ENCODE measurements at places on chromosomes 6 and 20. TPM values are rescaled to one million over a fixed set of nuclear protein-coding genes. Genes with fewer than 3 reads are reported as not detected.
A peak's percentile ranks its signal among the peaks of the same experiment; 100 is the strongest.

- no peak for DNase-seq
Observed at GRCh38 chr20:764255-764654, 4.0 kb downstream of the SLC52A3 start.

DNA sequence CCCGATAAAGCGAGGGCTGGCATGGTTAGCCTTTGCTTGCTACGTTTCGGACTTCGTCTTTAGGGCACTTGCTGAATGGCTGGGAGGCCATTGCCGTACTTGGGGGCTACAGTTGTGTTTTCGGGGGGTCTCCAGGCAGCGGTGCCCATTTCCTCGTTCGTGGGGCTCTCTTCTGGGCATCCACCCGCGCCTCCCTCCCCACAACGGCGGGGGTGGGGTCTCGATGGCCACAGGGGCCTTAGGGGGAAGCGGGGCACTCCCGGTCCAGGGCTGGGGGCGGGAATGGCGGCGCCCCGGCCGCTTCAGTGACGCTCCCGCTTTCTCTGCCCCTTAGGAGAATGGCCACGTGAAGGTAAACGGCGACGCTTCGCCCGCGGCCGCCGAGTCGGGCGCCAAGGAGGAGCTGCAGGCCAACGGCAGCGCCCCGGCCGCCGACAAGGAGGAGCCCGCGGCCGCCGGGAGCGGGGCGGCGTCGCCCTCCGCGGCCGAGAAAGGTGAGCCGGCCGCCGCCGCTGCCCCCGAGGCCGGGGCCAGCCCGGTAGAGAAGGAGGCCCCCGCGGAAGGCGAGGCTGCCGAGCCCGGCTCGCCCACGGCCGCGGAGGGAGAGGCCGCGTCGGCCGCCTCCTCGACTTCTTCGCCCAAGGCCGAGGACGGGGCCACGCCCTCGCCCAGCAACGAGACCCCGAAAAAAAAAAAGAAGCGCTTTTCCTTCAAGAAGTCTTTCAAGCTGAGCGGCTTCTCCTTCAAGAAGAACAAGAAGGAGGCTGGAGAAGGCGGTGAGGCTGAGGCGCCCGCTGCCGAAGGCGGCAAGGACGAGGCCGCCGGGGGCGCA is 2.4 kb downstream of the MARCKS start:
- peak; percentile 56 for DNase-seq

- DNase-seq = no peak
Observed at GRCh38 chr6:111884068-111884467, 10.8 kb upstream of the FYN start.

GRCh38 chr6:16248271-16248853 is 10.0 kb downstream of the GMPR start:
- no peak for DNase-seq

DNA sequence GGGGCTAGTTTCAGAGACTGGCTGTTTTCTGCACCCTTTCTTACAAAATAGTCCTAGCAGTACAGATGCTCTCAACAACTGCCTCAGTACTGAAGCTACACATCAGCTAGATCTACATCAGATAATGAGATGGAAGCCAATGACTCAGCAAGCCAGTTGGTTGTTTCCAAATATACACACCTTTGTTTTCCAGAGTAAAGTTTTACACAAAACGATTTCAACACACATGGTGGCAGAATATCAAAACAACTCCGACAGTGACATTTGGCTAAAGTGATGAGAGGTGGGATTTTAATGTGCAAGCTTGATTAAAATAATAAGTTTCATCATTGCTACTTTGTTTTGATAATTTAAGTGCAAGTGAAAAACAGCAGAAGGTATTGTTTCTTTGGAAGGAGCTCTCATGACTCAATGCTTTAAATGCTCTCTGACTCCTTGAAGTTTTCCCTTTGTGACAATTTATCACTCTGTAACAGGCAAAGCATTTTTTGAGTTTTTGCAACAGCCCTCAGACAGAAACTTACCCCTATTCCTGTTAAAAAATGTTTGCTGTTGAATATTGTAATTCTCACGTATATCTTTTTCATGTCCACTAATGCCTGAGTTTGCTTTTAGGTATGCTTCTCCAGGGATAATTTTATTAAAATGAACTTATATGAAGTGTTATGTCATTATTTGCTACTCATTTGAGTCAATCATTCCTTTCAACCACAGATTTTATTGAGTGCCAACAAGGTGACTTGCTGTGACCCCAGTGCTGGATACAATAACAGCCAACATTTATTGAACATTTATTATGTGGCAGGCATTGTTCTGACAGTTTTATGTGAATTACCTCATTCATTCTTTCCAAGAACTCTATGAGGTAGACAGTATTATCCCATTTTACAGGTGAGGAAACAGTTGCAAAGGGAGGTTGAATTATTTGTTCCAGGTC is 882.0 kb downstream of the TFAP2A start:
- no peak for DNase-seq

The SYNDIG1 gene
- 0.80 TPM for total RNA-seq

GRCh38 chr6:38498085-38498484 is 141.6 kb downstream of the BTBD9 start:
- no peak for DNase-seq

The FAM83B gene
- 12.2 TPM for total RNA-seq

The TRIM40 gene
- total RNA-seq = not detected

- no peak for DNase-seq
Observed at GRCh38 chr6:159601211-159601610, 91.8 kb downstream of the SOD2 start.

The TSPO2 gene
- not detected for total RNA-seq
